ENCODE measurements at places on chromosomes 1 and 21.

- DNase-seq = no peak
Measured at GRCh38 chr1:205422993-205423642, 1.3 kb upstream of the LEMD1 start.

DNA sequence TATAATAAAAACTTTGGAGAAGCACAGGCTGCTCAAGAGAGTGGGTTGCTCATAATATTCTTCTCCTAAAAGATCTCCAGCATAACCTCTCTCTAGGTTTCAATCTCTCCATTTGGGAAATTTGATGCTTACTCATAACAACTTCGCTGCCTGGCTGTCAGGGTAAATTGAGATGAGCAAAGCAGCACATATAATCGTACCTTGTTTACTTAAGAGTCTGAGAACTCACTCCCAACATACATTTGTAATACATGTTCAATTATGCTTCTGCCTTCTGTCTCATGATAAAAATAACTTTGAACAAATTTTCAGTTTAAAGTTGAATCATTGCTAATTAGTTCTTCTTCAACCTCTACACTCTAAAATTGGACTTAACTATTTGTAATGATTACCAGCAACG lies 68.9 kb downstream of the DUSP10 start:
- DNase-seq = no peak

- DNase-seq = no peak
Measured at GRCh38 chr21:20266441-20266710, 731.8 kb upstream of the NCAM2 start.

GRCh38 chr1:170114906-170115305 lies 30.9 kb upstream of the NTMT2 start:
- DNase-seq = no peak

DNA sequence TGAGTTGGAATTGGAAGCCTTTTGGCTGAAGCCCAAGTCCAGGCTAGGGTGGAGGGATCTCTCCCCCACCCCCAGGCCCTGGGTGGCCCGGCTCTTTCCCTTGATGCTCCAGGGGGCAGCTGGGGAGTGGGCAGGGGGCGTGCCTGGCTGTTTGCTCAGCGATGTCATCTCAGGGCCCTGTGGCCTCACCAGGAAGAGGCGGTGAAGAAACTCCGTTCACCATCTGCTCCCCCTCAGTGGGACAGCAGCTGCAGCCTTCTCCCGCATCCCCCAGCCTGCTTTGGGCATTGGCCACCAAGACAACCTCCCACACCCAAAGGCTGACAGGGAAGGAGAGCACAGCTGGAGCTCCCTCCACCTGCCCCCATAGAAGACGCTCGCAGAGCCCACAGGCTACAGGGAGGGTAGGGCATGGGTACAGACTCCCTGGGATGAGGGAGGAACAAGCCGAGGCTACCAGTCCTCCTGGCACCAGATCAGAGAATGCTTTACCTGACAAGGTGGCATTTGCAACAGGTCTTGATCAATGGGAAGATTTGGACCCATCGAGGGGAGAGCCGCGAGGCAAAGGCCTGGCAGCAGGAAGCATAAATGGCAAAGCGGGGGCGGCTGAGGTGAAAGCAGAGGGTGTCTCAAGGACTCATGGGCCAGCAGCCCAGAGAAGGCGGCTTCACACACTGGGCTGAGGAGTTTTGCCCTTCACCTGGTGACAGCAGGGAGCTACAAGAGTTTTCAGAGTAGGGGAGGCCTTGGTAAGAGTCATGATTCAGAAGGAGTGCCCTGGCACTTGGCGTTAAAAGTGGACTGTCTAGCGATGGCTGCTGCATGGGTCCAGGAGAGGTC lies 6.5 kb upstream of the GUCA2A start:
- DNase-seq = no peak

- DNase-seq = no peak
Measured at GRCh38 chr1:59833991-59834390, 19.2 kb downstream of the HOOK1 start.

DNA sequence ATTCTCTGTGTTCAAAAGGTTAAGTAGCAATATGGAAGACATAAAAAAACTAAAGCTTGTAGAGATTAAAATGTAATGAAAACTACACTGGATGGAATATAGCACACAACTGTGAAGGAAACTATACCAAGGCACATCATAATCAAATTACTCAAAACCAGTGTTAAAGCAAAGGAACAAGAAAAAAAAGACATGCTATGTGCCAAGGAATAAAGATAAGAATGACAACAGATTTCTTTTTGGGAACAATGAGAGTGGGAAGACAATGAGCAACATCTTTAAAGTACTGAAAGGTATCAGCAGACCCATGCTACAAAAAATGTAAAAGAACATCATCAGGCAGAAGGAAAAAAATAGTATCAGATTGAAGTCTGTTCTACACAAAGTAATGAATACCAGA lies 157.8 kb downstream of the VPS13D start:
- DNase-seq = no peak

- DNase-seq = no peak
Measured at GRCh38 chr1:66774438-66774837, 22.2 kb downstream of the DYNLT5 start.

GRCh38 chr1:158118713-158119402 lies 61.8 kb upstream of the CD1D start:
- no peak for DNase-seq

DNA sequence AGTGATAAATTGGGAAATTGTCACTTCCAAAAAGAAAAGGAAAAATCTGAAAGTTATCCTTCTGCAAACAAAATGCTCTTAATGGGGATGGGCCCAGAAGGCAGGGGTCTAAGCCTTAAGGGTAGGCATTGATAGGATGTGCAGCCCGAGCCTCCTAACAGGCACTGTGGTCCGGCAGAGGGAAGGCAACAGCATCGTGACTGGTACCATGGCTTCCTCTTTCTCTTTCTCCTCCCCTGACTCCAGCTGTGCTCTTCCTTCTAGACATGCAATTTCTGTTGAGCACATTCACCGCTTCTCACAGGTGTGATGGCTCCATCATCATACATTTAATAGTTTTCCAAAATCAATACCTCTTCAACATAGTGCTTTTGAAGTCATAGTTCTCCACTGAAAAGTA lies 91.5 kb downstream of the SELENOF start:
- DNase-seq = no peak

DNA sequence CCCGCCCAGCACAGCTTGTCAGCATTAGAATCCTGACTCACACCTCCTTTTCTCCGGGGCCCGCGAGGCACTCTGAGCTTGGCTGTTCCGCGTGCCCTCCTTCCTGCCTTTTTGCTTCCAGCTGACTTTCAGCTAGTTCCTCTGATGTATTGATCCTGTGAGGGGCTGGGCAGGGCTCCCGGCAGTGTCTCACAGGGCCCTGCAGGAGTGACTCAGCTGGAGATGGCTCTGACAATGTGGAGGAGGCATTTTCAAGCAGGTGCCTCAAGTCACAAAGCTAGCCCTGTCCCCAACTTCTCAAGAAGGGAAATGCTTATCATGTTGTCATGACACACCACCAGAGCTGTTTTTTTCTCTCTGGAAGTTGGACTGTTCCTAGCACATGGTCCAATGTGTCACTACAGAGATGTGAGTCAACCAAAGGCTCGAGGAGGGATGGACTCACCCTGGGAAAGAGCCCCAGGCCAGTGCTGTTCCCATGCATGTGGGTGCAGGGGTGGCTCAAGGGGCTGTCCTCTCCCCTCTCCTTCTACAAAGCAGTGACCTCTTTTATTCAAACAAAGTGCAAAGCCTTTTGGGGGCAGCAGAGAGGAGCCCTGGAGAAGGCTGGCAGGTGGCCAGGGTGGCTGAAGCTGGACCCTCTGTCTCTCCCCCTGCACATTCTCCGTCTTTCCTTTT lies 30.6 kb downstream of the SYT6 start:
- DNase-seq = no peak

Data from stimulated activated CD8-positive, alpha-beta memory T cell treated with anti-CD3 and anti-CD28 coated beads, Interleukin-15, amount 100 ng/mL, for 4 hours (primary cell).